Stimulated activated CD4-positive, alpha-beta T cell treated with anti-CD3 and anti-CD28 coated beads, Interleukin-1b, Interleukin-23, amount 100 ng/mL, for 1 hour (primary cell): ENCODE measurements at places on chromosomes 7 and 10.

- DNase-seq: no peak
These were observed 98.9 kb downstream of the KMT2C start for GRCh38 chr7:152336754-152337368.

GRCh38 chr10:125029584-125030242 lies 87.8 kb downstream of the ZRANB1 start:
- DNase-seq: no peak

GRCh38 chr10:120095875-120096274 lies 203.3 kb downstream of the SEC23IP start:
- DNase-seq: no peak

- DNase-seq: no peak
These were observed 47.2 kb downstream of the KIF11 start for GRCh38 chr10:92640107-92640506.

- DNase-seq: no peak
These were observed 59.1 kb downstream of the CSTF2T start for GRCh38 chr10:51640120-51640819.

GRCh38 chr10:51524041-51524440 lies 175.4 kb downstream of the CSTF2T start:
- DNase-seq: no peak
